Right cardiac atrium (tissue), 5 donors: ENCODE measurements at places on chromosomes 7 and 10. TPM values are rescaled to one million over a fixed set of nuclear protein-coding genes. Genes with fewer than 3 reads are reported as not detected.
A peak's percentile ranks its signal among the peaks of the same experiment; 100 is the strongest.

TMEM176B gene
- 101 TPM for total RNA-seq

BAZ1B gene
- total RNA-seq = 48.3 TPM

GARIN1A gene
- total RNA-seq = 1.5 TPM

MTPN gene
- 122 TPM for total RNA-seq

LCOR gene
- 21.9 TPM for total RNA-seq

CCDC3 gene
- total RNA-seq = 24.6 TPM

PLEKHS1 gene
- total RNA-seq = not detected

OR2F1 gene
- total RNA-seq = not detected

HYAL4 gene
- total RNA-seq = not detected

CYP2E1 gene
- total RNA-seq = 1.2 TPM

OR13A1 gene
- total RNA-seq = not detected

AKR1D1 gene
- total RNA-seq = not detected

HEPACAM2 gene
- not detected for total RNA-seq

TYSND1 gene
- total RNA-seq = 5.3 TPM

ABI1 gene
- total RNA-seq = 28.2 TPM

PARD3 gene
- 31.5 TPM for total RNA-seq

GRCh38 chr7:134533288-134533771, 6.0 kb downstream of the AKR1B10 start:
- DNase-seq = no peak

GRCh38 chr7:107172276-107173032, 3.7 kb downstream of the HBP1 start:
- DNase-seq = no peak

GRCh38 chr7:151062399-151063211, 3.2 kb downstream of the SLC4A2 start:
- DNase-seq = peak; percentile 63

DNA sequence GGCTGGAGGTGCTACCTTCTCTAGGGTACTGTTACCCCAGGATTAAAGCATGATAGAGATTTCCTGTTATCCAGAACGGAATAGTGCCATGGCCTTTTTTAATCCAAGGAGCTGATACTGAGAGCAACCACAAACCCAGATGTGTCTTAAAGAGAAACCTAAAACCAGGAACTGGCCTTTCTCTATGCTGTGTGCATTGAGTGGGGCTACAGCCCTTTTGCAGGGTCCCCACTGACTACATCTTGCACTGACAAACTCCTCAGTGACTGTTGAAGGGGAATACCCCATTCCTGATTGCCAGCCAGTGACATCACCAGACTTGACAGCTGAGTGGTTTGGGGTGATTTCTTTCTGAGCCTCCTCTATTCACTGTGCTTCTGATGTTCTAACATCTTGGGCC, 81.9 kb upstream of the CAPZA2 start:
- no peak for DNase-seq

GRCh38 chr7:130971297-130971696, 237.3 kb upstream of the KLF14 start:
- no peak for DNase-seq

- no peak for DNase-seq
Measured at GRCh38 chr10:58644311-58644710, 131.6 kb downstream of the BICC1 start.

DNA sequence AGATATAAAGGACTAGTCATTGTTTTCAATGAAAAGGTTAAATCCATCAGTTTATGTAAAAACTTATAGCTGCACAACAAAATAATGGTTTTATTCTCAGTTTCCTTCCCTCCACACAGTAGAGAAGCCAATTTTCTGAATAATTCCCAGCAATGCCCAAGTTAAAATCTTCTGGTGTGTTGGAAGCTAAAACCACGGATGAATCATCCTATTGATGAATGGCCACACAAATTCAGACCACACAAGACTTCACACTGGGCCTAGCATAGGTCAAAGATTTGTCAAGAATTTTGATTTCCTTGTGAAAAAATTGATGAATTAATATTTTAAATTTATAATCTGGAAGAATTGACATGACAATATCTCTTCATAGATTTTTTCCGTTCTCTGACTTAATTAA, 617.6 kb downstream of the INHBA start:
- no peak for DNase-seq

- DNase-seq = no peak
Measured at GRCh38 chr10:17655567-17656146, 11.7 kb downstream of the STAM start.

DNA sequence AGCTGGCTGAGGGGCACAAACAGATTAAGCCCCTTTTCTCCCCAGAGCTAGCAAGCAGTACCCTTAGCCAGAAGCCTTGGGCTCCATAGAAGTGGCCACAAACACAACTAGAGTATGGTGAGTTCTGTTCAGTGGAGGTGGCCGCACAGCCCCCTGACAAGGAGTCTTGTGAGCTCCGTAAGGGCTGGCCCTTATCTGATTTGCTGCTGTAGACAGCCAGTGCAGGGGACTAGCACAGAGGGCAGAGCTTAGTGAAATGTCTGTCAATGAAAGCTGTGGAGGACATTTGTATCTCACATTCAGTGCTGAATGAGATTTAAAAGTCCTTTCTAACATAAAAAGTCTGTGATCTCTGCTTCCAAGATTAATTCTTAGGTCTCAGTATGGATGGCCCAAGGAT, 137.3 kb downstream of the AUTS2 start:
- DNase-seq = no peak

DNA sequence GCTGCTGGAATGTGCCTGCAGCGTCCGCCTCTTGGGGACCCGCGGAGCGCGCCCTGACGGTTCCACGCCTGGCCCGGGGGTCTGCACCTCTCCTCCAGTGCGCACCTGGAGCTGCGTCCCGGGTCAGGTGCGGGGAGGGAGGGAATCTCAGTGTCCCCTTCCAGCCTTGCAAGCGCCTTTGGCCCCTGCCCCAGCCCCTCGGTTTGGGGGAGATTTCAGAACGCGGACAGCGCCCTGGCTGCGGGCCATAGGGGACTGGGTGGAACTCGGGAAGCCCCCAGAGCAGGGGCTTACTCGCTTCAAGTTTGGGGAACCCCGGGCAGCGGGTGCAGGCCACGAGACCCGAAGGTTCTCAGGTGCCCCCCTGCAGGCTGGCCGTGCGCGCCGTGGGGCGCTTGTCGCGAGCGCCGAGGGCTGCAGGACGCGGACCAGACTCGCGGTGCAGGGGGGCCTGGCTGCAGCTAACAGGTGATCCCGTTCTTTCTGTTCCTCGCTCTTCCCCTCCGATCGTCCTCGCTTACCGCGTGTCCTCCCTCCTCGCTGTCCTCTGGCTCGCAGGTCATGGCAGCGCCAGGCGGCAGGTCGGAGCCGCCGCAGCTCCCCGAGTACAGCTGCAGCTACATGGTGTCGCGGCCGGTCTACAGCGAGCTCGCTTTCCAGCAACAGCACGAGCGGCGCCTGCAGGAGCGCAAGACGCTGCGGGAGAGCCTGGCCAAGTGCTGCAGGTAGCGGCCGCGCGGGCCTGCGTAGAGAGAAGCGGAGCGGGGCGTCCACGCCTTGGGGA, 645 bp downstream of the SLC26A4 start:
- DNase-seq = peak; percentile 40

GRCh38 chr10:102300278-102300843, 55.0 kb downstream of the GBF1 start:
- no peak for DNase-seq

DNA sequence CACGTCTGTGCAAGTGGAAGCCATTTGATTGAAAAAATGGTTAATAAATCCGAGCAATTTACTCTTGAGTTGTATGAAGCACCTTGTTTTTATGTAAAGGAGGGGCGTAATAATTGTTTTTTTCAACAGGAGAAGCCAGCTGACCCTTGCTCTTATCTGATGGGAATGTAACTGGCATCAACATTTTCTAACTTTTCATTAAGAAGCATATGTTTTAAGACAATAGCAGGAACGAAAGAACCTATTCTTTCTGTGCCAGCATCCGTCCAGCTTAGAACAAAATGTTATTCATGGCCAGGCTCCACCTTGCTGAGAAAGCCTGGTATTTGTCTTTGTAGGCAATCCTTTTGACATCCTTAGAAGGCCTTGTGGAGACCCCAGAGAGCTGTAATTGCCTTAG, 22.2 kb upstream of the AFAP1L2 start:
- no peak for DNase-seq

- no peak for DNase-seq
Measured at GRCh38 chr7:110889335-110889734, 201.6 kb upstream of the LRRN3 start.

DNA sequence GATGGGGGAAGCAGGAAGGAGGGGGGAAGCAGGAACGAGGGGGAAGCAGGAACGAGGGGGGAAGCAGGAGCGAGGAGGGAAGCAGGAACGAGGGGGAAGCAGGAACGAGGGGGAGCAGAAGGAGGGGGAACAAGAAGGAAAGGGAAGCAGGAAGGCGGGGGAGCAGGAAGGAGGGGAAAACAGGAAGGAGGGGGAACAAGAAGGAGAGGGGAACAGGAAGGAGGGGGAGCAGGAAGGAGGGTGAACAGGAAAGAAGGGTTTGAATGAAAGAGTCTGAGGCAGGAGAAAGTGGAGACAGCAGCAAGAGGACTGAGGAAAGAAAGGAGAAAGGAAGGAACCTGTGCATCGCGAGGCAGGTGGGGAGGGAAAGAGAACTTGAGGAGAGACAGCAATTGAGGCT, 256.6 kb downstream of the PTEN start:
- DNase-seq = no peak

GRCh38 chr7:28267012-28267411, 86.4 kb upstream of the JAZF1 start:
- DNase-seq = no peak

GRCh38 chr10:3683560-3683959, 101.4 kb downstream of the KLF6 start:
- DNase-seq = no peak

GRCh38 chr10:96410296-96410695, 51.5 kb upstream of the OPALIN start:
- no peak for DNase-seq

DNA sequence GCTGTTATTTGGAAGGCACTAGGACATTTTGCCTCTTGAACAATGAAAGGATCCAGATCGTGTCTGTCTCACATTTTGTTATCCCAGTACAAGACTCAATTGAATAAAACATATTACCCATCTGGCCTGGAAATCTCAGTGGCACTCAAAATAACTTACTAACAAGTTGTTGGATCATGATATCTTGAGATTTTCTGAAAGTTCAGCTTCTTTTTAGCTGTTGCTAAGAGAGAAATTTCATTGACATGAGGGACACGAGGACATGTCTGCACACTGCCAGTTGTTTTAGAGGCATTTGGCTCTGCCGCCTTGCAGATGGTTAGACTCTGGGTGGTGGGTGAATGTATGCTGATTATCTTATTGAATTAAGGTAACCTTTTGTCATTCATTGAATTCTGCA, 41.0 kb downstream of the KAT6B start:
- DNase-seq = no peak

- DNase-seq = no peak
Measured at GRCh38 chr7:69190025-69190424, 408.2 kb upstream of the AUTS2 start.

DNA sequence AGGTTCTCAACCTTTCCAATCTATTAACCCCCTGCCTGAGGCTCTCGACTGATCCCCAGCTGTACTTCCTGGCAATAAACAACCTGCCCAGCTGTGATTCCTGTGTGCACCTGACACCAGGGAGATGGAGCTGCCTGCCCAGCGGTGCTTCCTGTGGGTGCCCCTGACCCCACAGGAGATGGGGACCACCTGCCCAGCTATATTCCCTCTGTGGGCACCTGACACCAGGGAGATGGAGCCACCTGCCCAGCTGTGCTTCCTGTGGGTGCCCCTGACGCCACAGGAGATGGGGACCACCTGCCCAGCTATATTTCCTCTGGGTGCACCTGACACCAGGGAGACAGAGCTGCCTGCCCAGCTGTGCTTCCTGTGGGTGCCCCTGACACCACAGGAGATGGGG, 184.0 kb downstream of the DIP2C start:
- DNase-seq = no peak

DNA sequence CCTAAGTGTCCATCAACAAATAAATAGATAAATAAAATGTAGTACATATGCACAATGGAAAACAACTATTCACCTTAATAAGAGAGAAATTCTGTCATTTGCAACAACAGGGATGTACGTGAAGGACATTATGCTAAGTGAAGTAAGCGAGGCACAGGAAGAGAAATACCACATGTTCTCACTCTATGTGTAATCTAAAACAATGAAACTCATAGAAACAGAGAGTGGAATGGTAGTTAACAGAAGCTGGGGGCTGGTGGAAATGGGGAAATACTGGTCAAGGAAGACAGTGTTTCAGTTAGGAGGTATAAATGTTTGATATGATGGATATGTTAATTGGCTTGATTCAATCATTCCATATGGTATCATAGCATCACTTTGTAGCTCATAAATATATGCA, 43.1 kb downstream of the ARL4A start:
- no peak for DNase-seq

- peak; percentile 41 for DNase-seq
Measured at GRCh38 chr10:132320654-132321469, 11.1 kb upstream of the LRRC27 start.

DNA sequence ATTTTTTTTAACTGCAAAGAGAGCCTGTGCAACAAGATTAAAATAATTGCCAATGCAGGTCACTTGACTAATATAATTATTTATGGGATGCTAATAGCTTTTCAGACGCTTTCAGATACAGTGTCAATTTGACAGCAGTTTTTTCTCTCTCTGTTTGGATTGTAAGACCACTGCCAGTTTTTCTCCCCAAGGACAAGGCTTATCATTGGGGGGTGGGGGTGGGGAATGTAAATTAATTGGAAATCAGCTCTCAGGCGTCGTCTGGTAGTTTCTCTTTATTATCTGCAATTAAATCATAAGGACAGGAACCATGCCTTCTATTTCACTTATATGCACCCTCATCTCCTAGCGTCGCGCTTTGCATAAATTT, 559 bp upstream of the LRGUK start:
- DNase-seq = no peak

DNA sequence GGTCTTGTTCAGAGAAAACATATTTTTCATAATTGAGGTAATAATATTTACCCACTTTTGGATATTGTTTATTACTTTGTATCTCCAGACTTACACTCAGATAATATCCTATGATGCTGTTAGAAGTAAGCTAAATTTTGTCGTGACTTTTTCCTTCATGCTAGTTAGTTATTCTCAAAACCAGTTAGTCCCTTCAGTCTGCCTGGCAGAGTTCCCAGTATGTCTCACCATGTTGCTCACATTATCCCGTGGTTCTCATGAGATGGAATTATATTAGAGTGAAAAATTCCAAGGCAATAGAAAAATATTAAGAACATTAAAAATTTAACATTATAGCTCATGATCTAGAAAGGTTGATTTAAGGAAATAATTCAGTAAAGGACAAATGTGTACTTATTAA, 81.5 kb upstream of the SMIM30 start:
- no peak for DNase-seq

DNA sequence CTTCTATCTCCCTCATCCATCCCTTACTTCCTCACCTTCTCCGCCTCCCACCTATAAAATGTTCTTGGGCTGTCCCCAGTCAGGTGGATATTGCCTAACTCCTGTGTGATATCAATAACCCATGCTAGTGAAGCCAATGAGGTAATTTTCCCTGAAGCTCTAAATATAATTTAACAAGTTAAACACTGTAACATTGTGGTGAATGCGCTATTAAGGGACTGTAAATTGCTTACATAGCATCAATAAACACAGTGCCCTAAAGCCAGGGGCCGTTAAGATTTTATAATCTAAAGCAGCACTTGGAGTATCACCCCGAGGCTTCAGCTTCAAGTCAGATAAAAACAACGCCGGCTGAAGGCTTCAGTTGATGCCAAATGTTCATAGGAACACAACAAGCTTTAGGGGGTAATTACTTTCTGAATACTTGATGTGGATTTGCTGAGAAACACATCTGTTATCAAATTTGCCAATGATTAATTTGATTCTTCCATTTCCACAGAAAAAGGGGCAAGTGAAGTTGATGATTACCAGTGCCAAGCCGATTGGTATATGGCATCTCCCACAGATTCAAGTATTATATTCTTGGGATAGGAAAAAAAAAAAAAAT, 138.4 kb downstream of the CREB5 start:
- no peak for DNase-seq
